ENCODE measurements at places on chromosomes 1 and 21.
A peak's percentile ranks its signal among the peaks of the same experiment; 100 is the strongest.

- DNase-seq: no peak
Observed at GRCh38 chr1:213120386-213120785, 69.3 kb downstream of the RPS6KC1 start.

DNA sequence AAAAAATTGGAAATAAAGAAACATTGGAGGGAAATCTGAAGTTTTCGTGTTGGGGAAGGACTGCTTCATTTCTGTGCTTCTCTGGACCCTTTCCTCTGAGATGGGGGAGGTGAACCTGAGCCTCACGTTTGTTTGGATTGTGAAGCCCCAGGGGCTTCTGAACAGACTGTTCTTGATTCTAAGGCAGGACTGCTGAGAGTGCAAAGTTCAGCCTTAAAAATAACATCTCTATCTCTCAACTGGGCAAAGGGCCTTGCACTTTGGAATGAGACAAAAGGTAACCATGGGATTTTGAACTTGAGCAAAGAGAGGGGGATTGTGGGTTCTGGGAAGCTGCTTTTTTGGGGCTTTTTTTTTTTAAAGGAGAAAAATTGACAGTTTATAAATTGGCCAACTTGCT is 45.0 kb downstream of the GPR88 start:
- no peak for DNase-seq

DNA sequence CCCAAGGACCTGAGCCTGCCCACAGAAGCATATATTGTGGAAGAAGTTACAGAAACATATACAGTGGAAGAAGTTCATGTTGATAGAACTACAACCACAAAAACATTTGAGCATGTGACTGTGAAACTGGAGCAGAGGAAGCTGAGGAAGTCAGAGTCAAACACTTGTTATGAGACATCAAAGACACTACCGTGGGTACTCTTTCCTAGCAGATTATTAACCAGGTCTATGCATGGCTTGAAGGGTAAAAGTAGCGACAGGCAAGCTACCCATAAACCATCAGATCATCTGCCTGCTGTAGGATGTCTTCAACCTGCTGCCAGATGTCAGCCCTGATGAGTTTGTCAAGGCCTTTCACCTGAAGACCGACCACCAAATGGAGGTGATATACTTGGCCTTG is 35.8 kb downstream of the IVNS1ABP start:
- no peak for DNase-seq

DNA sequence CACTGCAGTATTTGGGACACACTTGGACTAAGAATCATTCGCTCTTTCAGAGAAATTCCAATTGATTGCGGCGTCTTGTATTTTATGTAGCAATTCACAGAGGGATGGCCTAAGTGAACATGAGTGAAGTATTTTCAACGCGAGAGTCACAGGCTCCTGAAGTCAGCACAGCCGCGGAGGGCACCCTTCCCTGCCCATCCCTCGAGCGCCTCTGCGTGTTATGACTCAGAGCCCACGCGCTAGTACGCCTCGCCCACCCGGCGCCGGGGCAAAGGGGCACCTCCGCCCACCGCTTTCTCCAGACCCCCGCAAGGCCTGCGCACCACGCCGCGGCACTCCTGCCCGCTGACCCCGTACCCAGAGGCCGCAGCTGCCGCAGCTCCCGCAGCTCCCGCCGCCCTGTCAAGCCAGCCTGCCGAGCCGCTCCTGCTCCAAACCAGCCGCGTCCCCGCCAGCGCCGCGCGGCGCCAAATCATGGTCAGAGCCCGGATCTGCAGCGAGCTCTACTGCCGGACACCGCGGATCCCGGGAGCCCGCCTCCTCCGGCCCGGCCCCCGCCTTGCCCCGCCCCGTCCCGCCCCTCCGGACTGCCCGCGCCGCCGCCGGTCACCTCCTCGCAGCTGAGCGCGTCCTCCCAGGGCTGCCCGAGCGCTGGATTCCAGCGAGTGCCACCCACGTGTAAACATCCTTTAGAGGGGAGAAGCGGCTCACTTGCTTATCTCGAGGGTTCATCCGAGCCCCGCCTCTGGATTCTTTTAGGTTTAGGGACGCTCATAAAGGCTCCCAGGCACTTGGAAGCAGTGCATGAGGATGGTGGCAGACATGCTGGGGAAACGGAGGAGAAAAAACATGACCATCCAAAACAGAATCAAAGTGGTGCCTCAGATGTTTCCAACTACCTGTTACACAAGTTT is at the start of gene GLRX2:
TSS of gene GLRX2 (minus strand) at position 508 of the 914 bp plus-strand sequence. CDS start at position 476, 32 bp downstream.
- DNase-seq: peak; percentile 86

DNA sequence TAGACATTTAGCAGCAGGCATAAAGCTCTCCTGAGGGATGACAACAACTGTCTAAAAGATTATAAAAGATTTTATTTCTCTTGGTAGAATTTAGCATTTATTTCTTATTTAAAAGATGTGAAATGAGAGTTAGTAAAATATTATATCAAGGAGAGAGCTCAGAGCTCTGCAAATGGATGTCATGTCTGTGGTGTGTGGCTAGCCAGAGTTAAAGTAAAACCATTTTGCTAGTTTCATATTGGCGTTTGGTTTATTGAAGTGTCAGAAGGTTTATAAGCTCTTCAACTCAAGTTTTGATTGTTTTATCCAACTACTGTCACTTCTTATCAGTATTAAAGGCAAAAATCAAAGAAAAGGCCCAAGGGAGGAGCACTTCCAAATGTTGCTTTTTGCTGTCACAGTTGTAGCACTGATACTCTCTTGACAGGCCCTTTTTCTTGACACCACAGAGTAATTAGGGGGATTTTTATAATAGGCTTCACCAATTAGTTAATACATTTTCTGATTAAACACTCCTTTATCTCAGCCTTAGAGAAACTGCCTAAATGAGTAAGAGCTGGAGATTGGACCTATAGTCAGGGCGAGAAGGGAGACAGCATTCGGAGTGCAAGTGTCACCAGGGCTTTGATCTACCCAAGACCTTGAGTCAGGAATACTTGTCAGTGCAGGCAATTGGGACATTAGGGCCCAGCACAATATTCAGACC is 233.9 kb downstream of the PTBP2 start:
- no peak for DNase-seq

DNA sequence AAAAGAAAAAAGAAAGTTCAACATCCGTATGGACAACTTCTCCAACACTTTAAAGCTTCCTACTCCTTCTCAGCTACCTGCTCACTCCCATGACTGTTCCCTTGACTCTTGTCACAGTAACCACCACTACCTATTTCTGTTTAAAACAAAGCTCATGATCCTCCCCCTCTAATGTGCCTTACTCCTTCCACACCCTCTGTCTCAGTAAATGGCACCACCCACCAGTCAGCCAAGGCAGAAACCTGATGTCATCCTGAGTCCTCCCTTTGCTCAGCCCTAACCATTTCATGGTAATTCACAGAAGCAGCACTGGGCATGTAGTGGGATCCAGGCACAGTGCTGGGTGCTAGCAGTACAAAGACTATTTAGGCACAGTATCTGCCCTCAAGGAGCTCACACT is 63.0 kb upstream of the PPM1J start:
- no peak for DNase-seq

DNA sequence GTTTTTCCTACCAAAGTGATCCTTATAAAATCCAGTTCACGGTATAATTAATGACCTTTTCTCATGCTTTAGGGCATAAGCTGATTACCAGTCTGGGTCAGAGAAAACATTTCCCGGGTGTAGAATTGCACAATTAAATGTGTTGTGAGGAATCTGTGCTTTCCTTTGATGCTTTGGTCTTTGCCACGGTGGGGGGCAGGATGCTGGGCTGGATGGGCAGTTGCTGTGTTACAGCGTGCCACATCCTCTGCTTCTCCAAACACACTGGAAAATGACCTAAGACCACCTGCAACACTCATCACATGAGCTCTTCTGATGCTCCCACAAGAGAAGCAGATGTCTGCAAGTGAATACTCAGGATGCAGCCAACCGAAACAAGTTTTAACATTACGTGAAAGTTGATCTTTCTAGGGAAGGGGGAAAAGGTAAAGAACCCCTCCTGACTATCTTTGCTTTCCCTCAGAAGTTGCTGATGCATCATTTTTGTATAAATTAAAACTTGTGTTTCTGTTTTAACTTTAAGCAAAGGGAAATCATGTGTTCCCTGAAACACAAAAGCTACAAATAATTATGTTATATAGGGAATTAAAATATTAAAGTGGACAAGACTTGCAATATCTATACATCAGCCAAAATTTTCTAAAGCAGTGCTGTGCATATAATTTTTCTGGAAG is 515.3 kb upstream of the NR5A2 start:
- DNase-seq: peak; percentile 35

GRCh38 chr21:39503123-39503762 is 51.5 kb downstream of the SH3BGR start:
- no peak for DNase-seq

DNA sequence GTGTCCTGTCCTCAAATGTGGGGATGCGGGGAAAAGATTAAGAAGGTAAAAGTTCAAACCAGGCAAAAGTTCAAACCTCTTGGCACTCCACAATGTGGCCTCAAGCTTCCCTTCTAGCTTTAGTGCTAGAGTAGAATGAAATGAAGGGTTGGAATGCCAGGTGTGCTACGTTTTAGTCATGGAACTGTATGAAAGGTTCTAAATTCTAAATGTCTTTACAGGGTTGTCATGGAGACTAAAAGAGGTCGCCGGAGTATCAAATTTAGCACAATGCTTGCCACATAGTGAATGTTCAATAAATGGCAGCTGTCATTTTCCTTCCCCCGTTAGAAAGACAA is 57.2 kb upstream of the LRRC8D start:
- no peak for DNase-seq

DNA sequence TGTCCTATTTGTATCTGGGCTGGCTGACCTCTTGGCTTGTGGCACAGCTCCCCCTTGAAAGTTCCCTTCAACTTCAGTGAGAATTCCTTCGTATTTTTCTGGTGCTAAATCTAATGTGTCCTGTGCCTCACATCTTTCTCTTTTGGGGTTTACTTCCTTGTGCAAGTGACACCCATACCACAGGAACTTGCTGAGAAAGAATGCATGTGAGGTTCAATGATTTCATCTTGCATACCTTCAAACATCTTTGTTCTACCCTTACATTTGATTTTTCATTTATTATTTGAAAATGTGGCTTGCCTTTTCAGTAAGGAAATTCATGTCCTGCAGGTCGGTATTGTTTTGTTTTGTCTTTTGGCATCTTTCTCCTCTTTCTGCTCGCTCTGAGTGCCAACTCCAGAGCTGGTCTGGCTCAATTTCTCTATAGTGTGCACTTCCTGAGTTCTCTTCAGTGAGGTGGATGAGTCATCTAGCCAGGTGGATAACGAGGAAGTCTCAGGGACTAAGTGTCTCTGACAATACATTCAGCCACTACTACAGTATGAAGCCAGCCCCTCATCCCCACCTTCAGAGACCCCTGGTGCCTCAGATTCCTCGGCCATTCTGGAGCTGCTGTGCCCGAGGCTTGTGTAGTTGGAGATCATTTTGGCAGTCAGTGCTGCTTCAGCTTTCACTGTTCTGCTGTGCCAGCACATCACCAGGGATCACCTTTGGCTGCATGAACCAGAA is 59.5 kb downstream of the RIPK4 start:
- no peak for DNase-seq

DNA sequence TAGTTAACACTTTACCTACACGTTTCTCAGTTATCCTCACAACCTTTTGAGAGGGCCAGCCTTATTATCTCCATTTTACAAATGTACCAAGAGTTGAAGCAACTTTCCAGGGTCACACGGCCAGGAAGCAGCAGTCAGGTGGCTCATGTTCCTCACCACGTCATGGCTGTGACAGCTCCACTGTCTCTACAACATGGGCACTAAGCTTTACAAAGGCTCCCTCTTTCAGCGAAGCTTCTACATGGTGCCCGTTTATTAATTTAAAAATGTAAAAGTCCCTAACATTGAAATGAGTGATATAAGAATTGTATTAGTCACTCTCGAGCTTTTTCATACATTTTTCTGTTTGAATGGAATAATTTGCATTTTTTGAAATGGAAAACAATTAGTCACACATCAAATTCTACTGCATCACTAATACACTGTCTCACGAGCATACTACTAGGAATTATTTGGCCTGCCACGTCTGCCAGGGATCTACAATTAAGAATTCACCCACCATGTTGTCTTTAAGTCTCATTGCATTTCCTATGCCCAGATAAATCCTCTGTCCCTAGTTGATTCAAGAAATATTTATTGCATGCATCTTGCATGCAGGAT is 28.4 kb upstream of the LIN9 start:
- no peak for DNase-seq

- DNase-seq: peak; percentile 48
Observed at GRCh38 chr1:44592208-44593145, 81.8 kb downstream of the TMEM53 start.

- no peak for DNase-seq
Observed at GRCh38 chr1:86998727-86999126, 84.3 kb downstream of the HS2ST1 start.

Measured in WTC11 (cell line).